Epithelial cell of prostate (primary cell): ENCODE measurements at places on chromosomes 5 and 9.

DNA sequence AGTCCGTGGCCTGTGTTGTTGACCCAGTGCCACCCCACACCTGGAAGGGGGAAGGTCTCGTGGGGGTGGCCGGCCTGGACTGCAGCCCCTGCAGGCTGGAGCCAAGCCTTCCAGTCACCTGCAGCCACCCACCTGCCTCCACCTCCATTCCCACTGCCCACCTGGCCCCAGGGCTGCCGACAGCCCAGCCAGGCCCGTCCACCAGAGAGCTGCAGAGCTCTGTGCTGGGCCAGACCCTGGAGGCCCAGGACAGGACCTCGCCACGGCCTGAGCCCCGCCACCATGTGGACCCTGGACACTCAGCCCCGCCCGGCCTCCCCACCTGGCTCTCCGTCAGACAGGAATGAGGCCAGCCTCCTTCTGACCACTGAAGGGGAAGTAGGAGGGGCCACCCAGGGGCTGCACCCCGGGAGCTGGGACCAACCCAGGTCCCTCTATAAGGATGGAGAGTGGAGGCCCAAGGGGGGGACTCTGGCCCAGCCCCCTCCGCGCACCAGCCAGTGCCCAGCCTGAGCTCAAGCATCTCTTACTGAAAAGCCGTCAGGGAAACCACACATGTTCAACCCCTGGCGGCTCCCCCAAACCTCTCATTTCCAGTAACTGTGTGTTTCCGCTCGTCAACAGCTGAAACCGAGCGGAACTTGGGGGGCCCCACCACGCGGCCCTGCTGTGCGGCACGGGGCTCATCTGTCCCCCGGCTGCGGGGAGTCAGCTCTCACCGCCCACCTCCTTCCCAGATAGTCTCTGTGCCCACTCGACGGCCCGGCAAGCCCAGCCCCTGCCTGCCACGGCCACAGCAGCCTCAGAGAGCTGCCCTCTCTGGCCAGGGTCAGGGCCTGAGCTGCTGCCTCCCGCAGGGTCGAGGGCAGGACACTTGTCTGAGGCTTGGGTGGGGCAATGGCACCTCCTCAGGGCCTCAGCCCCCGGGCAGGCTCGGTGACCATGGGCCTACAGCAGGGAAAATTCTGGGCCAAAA is 12.8 kb downstream of the NOTCH1 start:
- no peak for DNase-seq

- no peak for DNase-seq
These were observed 93.9 kb downstream of the GALNT10 start for GRCh38 chr5:154284433-154284832.

DNA sequence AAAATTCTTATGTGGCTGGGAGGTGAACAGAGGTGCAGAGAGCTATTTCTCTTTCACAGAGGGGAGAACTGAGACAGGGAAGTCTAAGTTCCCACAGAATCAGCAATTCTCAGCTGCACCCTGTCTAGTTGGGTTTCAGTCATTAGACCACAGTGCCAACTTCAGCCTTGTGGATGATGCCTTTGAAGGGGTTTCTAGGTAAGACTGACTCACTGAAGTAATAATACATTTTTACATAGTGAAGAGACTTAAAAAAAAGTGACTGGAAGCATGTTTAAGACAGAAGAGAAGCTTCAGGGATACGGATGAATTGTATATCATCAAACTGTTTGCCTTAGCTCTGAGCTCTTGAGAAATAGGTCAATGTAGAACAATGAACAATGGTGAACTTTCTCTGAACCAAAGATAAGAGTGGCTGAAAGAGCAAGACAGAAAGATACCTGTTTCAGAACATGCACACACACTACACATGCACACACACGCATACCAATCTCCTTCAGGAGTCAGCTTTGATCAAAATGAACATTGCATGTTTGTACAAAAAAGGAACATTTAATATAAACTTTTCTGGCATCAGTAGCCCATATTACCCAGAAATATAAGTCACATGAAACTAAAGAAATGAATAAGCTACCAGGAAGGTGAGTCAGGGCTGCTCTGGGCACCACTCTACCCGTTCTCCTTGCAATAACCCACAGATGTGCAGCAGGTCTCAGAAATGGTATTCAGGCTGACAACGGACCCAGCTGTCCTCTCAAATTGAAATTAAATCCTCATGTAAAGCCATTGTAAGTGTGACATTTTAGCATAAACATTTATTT is 12.6 kb upstream of the FYB1 start:
- peak; percentile 94 for DNase-seq

DNA sequence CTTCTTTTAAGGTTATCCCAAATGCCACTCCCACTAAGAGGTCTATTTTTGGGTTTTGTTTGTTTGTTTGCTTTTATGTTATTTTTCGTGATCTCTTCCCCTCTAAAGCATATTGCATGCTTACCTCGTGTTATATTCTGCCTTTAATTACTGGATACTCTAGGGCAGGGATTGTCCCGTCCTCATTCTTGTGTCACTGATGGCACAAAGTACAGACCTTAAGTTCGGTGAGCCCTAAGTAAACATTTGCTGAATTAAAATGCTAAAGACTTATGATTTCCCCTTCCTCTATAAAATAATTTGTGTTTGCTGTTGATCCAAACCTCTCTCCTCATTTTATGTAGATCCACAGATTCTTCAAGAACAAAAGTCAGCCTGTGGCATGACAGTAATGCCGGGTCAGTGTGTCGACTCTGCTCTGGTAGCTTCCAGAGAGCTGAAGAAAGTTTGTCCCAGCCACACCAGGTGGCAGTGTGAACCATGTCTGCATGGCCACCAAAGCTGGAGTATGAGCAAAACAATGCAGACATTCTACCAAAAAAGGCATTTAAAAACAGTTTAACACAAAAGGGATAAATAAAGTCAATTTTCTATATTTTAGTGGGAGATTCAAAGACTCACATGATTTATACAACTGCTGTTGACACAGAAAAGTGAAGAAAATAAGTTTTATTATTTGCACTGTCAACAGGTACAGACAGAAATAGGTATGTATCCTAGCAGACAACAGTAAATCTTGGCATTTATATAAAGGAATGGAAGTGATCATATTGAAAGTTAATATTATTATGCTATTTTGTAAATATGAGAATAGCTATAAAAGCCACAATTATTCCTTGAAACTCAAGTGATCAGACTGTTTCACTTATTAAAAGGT is 17.9 kb upstream of the POC5 start:
- DNase-seq = peak; percentile 1

GRCh38 chr5:79436821-79437220 is 77.1 kb downstream of the HOMER1 start:
- DNase-seq = no peak

DNA sequence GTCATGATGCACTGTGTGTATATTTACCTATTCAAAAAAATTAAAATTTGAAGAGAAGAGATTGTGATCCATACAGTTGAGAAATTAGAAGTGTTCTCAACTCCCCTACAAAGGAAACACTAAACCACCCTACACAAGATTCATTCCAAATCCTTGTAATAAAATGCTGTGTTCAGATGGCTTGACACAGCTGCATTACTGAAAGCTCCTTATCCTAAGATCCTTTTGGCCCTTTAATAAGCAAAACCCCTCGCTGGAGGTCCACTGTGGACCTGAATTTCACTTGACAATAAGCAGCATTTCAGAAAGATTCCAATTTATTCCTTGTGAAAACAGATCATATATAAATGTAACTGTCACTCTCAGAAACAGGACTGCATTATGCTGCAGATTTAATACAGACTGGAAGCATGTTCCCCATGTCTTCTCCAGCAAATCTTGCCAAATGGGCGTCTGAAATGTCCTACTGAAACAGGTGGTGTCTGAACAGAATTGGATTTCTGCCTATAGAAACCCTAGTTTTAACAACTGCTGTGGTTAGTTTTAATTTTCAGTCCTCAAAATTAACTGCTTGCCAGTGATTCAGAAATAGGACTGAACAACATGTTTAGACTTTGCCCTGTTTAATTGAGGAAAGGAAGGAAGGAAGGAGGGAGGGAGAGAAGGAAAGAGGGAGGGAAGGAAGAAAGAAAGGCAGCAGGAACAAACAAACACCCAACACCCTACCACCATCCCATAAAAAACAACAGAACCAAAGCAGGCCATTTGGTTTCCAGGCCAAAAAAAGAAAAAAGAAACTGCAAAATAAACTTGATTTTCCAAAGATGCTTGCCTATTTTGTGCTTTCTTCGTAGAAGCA is 179.6 kb downstream of the MLLT3 start:
- no peak for DNase-seq

- DNase-seq = no peak
These were observed 83.9 kb downstream of the ANGPTL2 start for GRCh38 chr9:127038531-127038930.

DNA sequence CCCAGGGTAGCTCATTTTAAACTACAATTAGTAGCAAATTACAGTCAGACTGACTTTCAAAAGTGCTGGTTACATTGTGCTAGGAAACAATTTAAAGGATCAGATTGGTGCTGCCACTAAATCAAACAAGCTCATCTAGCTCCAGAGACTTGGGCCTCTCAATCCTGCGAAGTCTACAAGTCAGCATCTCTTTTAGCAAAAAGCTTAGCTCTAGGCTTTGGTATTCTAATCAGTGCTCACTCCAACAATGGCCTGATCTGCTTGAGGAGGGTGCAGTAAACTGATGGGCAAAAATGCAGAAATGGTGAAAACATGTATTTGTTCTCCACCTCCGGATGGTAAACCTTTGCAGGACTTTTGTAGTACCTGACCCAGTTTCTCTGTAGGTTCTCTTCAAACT is 47.0 kb upstream of the SEMA6A start:
- DNase-seq = no peak

DNA sequence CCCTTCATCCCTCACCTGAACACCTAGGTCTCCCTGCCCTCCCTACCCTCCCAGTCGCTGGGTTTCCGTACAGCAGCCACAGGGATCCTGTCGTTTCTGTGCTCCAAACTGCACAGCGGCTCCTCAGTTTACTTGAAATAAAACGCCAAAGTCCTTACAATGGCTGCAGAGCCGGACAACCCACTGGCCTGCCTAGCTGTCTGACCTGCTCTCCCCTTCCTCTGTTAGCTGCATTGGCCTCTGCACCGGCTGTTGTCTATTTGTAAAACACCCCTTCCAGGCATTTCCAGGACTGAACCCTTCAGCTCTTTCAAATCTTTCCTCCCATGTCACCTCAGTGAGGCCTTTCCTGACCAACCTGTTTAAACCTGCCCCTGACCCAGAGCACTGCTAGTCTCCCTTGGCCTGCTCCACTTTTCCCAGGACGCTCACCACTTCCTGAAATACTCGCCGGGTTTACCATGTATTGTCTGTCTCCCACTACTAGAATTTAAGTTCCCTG is 9.1 kb upstream of the MGAT1 start:
- DNase-seq = no peak

DNA sequence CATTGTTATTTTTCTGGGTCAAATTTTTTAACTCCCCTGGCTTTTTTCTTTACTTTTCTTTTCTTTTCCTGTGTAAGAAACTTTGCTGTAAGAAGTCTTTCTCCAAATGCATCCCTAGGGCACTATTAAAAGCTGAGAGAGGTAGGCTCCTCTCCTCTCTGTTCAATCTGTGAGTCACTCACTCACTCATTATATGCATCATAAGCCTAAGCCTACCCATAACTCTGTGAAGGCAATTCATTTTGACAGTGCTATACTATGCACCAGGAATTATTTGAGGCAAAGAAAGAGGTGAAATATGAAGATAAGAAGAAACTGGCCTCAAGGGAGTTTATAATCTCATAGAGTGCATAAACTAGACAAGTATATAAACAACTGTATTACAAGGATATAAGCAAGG is 67.9 kb upstream of the PRR16 start:
- no peak for DNase-seq

DNA sequence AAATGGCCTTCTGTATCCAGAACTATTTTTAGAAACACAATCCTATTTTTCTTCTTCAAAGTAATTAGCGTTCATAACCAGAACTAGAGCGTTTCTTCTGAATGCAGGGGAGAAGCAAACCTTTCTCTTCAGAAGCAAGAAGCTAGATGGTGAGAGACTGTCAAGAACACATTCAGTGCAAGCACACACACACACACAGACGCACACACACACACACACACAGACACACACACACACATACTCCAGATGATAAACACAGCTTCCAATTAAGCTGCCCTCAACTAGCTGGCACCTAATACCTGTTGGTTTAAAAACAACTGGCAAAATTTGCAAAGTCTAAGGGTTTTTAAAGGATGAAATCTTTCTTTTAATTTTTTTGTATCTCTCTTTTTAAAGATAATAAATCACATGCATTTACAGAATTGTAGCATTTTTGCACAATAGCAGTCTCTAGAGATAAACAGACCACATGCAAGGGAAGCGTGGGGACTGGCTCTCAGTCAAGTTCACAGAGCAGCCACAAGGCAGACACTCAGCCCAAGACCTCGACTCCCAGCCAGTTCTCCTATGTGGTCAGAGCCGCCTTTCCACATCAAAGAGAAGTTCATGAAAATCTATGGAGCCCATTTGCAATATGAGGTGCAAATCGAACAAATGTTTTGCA is 138.5 kb downstream of the TTLL11 start:
- no peak for DNase-seq

DNA sequence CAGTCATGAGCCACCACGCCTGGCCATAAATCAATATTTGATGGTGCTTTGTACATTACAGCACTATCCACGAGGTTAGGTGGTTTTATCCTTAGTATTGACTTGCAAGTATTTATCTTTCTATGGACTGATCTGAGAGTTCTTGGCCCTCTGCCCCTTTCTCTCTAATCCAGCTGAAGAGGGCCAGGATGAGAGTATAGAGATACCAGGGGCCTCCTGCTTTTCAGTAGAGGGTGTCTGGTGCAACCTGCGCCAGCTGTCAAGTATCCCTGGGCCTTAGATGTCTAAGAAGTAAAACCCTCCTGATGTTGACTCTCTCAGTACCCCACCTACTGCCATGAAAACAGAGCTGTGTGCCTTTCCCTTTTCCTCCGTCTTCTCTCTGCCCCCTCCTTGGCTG is 153.4 kb downstream of the SLIT3 start:
- DNase-seq = no peak

DNA sequence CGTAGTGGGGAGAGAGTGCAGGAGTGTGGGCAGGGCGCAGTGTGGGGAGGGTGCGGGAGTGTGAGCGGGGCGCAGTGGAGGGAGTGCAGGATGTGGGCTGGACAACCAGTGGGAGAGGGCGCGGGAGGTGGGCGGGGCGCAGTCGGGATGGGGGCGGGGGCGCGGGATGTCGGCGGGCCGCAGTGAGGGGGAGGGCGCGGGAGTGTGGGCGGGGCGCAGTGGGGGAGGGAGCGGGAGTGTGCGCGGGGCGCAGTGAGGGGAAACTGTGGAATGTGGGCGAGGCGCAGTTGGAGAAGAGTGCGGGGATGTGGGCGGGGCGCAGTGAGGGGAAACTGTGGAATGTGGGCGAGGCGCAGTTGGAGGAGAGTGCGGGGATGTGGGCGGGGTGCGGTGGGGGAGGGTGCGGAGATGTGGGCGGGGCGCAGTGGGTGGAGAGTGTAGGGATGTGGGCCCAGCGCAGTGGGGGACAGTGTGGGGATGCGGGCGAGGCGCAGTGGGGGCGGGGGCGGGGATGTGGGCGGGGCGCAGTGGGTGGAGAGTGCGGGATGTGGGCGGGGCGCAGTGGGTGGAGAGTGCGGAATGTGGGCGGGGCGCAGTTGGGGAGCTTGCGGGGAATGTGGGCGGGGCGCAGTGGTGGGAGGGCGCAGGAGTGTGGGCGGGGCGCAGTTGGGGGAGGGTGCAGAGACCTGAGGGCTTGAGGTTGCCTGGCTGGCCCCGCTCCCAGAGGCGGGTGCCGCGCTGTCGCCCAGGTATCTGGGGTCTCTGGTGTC is at the start of gene NXNL2:
TSS of gene NXNL2 (plus strand) at position 723 of the 770 bp plus-strand sequence. CDS start 257 bp downstream, outside the sequence.
- DNase-seq = peak; percentile 33
